Stimulated activated CD4-positive, alpha-beta T cell treated with anti-CD3 and anti-CD28 coated beads, Interleukin-4, amount 100 ng/mL, for 24 hours (primary cell): ENCODE measurements at places on chromosomes 12 and 14.
A peak's percentile ranks its signal among the peaks of the same experiment; 100 is the strongest.

DNA sequence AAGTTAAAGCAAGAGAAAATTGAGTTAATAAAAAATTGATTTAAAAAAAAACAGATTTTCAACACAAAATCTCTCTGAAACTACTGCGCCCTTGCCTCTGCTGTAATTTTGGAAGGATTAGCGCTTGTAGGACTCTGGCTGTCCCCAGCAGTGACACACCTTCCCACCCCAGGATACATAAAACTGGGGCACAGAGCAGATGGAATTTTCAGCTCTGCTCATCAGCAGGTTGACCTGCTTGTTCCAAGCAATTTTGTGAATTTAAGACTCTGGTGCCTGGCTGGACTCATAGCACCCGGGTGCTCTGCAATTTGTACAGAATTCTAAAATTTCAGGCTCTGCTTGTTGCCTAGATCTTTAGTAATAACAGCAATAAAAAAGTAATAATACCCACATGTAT, 257.8 kb upstream of the GARIN6 start:
- no peak for DNase-seq

GRCh38 chr12:67573566-67573965, 75.0 kb upstream of the DYRK2 start:
- no peak for DNase-seq

DNA sequence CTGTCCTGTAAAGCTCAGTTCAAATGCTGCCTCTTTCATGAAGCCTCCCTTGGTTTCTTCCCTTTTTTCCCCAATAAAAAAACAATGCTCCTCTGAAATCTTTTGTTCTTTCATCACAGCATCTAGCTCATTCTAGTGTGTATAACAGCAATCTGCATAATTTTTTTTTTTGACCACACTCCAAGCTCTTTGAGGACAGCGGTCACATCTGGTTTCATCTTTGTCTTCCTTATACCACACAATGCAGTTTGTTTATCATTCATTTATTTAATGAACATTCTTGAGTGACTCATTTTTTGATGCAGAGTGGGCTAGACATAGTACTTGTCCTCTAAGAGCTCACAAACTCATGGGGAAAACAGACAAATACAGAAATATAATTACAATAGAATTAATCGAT, 7.3 kb downstream of the GNG2 start:
- DNase-seq, result no peak

DNA sequence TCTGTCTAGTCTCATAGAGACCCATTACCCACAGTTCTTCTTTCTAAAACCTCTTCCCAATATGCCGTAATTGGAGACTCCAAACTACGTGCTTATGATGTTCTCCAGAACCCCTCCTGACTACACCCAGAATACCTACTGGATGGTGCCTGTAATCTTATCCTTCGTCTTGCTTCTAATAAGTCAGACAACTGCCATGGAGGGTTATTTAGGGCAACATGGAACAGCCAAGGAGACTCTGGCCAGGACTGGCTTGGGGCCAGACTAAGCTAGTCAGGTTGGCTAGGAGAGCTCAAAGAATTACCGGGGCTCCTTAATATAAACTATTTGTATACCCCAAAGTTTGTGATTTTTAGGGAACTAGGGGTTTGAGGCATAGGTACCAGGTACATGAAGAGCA, 6.8 kb downstream of the PFKM start:
- no peak for DNase-seq

DNA sequence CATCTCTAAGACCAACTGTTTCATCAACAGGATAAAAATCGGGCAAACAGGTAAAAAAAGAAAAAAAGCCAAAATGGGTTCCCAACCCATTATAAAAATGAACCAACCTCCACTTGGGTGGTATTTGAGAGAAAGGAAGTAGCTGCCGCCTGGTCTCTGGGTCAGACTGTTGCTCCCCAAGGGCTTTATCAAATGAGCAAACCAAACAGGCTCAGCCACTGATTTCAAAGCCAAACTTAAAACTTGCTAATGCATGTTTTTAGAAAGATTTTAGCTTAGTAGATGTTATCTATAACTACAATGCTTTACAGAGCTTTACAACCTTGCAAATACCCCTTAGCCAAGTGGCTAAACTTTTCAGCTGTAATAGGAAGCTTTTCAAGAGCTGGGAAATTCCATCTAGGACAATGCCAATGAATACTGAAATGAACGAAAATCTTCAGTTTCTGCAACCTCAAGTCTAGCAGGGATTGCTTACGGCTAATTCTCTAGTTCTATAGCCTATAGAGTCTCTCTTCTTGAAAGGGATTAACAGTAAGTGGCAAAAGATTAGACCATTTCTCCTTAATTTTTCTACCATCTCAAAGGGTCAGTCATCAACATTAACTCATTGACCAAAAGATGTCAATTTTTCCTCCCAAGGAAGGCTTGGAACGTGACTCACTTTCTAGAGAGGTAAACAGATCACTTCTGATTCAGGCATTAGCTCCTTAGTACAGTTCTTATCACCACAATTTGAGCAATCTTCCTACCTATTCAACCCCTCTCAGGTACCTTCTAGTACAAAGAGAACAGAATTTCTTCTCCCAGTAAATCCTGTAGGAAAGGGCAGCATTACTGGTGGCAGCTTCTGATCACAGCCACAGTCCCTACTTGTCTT, 4.2 kb downstream of the PPM1H start:
- DNase-seq, result no peak

- DNase-seq, result no peak
Measured at GRCh38 chr12:52280319-52280795, 5.9 kb downstream of the KRT86 start.

DNA sequence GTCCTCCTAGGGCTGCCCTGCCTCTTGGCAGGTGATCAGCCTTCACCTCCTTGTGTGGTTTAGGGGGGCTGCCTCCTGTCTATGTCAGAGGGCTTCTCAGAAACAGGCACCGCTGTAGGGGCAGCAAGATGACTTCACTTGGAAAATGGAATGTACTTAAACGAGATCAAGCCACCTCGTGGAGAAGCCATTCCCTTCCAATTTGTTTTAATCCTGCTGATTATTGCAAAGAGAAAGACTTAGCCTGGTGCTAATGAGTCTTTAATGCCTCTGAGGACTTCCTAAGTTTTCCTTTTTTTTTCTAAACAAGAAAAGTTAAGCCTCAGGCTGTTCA, 62.3 kb upstream of the RFLNA start:
- no peak for DNase-seq

GRCh38 chr12:25553098-25553497, at the start of gene LMNTD1:
LMNTD1 (minus strand) TSS chr12:25553283; CDS start chr12:25552959, 324 bp downstream.
- no peak for DNase-seq

- DNase-seq, result no peak
Measured at GRCh38 chr12:107847430-107847829, 72.9 kb downstream of the ASCL4 start.

DNA sequence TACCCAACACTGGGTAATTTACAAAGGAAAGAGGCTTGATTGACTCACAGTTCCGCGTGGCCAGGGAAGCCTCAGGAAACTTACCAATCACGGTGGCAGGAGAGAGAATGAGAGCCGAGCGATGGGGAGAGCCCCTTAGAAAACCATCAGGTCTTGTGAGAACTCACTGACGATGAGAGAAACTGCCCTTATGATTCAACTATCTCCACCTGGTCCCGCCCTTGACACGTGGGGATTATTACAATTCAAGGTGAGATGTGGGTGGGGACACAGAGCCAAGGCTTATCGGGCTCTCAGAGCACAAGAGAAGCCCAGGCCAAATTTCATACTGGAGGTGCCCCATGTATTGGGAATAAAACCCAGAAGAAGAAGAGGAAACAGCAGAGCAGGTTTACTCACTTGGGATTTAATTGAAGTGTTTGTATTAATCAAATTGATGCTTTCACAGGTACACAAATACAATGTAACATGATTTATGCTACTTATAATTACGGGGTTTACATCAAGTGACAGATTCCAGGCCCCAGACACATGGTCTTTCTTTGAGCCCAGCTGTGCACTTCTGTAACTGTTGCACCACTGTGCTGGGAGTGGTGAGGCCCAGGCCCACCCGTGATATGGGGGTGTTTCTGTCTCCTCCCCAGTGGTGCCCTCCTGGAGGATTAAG, 8.2 kb upstream of the CCDC85C start:
- DNase-seq, result no peak

- DNase-seq, result no peak
Measured at GRCh38 chr14:26930576-26930975, 332.7 kb upstream of the NOVA1 start.

- peak; percentile 45 for DNase-seq
Measured at GRCh38 chr12:103495469-103496456, at the start of gene C12orf42. C12orf42 (minus strand) TSS chr12:103495968; CDS start chr12:103478426, 17,542 bp downstream.

- DNase-seq, result no peak
Measured at GRCh38 chr14:102086709-102086971, 204 bp downstream of the HSP90AA1 start.

GRCh38 chr14:72608391-72609204, 285.3 kb downstream of the DPF3 start:
- no peak for DNase-seq

DNA sequence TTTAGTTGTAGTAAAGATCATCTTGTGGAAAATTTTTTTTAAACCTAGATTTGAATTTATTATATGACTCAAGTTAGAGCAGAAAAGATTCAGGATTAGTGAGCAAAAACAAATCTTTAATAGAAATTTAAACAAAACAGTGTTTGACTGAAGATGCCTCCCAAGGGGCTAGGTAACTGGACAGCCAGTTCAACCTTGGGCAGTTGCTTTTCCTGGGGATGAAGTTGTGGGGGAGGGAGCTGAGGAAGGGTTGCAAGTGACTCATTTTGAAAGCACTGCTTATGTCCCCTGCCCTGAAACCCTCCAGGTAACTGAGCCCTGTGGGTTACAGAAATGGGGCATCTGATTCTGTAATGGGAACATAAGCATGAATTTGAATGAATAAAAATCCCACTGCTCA, 13.1 kb downstream of the CFAP54 start:
- DNase-seq, result peak; percentile 22

GRCh38 chr14:47988175-47988574, 312.8 kb upstream of the MDGA2 start:
- DNase-seq, result no peak

- DNase-seq, result no peak
Measured at GRCh38 chr12:30997685-30998440, 71.3 kb downstream of the TSPAN11 start.

- DNase-seq, result no peak
Measured at GRCh38 chr14:98404811-98405210, 867.2 kb downstream of the BCL11B start.

- DNase-seq, result no peak
Measured at GRCh38 chr12:57146961-57147944, at the start of gene LRP1-AS. LRP1-AS (minus strand) TSS chr12:57147619.

DNA sequence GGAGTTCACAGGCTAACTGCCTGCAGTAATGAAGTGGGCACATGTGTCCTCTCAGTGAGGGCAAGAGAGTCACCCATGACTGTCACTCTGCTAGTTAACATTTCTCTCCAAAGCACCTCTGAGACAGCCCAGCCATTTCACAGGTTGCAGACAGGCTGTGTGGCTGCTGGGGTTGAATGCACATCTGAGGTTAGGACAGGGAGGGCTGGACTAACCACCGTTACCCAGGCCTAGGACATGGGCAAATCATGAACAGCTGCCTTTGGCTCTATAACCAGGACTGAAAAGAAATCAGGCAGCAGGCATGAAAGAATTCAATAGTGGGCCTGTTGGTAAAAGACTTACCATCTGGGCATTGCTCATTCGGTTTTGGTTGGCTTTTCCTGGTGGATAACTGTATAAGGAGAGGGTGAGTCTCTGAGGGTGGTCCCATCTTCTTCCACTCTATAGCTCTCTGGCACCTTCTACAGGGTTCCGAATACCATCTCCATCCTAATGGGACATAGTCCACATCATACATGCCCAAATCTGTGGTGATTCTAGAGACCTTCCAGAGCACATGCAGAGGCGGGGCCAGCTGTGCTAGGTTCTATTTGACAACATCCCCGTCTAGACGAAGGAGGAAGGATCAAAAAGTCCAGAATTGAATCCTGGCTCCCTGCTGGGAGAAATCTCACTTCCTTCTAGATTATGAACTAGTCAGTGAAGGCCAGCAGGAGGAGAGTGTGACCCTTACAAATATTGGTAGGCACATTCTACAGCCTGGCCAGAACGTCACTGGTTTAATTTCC, 10.8 kb downstream of the CRACR2A start:
- no peak for DNase-seq

- DNase-seq, result no peak
Measured at GRCh38 chr14:30214461-30215090, 286.9 kb upstream of the PRKD1 start.

- no peak for DNase-seq
Measured at GRCh38 chr12:121826318-121827150, 22.7 kb downstream of the SETD1B start.

- DNase-seq, result peak; percentile 49
Measured at GRCh38 chr12:47302111-47302671, 222.4 kb upstream of the AMIGO2 start.
